ENCODE measurements at places on chromosomes 16 and 17. TPM values are rescaled to one million over a fixed set of nuclear protein-coding genes. Genes with fewer than 3 reads are reported as not detected.

DNA sequence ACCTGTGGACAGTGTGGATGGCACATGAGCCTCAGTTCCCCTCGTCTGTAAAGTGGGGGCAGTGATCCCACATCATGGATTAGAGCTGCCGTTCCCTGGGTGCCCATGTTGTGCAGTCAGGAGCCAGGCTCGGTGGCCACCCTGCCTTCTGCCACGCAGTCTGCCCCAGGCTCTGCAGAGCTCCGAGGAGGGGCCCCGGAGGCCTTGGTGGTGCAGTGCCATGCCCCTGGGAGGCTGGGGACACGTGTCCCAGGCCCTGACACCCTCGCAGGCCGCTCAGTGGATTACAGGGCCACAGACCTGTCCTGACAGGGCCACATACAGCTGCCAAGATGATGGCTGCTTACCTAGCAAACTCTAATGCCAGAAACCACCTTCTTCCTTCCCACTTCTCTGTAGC is 59.7 kb upstream of the ZNF469 start:
- no peaks in the 10 kb centered on the region for H3K27me3 ChIP-seq
- no peaks in the 10 kb centered on the region for H3K36me3 ChIP-seq
- DNase-seq: no peak
- H3K27ac ChIP-seq: no peak overlapping the region

RNF227 gene
- 0.64 TPM for total RNA-seq

WFDC1 gene
- total RNA-seq: 1.7 TPM

GRCh38 chr16:82945420-82946101 is 318.8 kb downstream of the CDH13 start:
- peaks cover 19% of the 10 kb centered on the region for H3K4me1 ChIP-seq
- H3K27me3 ChIP-seq: no peaks in the 10 kb centered on the region
- DNase-seq: no peak

OMG gene
- total RNA-seq: not detected

DNA sequence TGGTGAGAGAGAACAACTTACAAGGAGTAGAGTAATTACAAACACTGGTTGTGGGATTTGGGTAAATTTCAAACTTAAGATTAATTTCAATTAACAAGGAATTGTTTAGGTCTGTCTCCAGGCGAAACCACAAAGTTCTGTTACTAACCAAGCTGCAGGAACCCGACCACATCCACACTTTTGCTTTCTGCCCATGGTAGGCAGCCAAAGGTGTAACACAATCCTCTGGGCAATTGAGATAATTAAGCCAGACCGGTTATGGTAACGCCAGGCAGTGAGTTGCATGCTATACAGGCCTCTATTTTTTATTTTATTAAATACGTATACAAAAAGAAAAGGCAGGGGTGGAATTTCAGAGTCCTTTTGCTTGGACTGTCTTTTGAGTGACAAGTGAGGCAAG is 12.0 kb downstream of the KCNJ2 start:
- H3K36me3 ChIP-seq: peaks cover 6% of the 10 kb centered on the region
- DNase-seq: no peak
- H3K27me3 ChIP-seq: no peaks in the 10 kb centered on the region
- no peak overlapping the region for H3K4me3 ChIP-seq
- no peak overlapping the region for H3K27ac ChIP-seq

DNA sequence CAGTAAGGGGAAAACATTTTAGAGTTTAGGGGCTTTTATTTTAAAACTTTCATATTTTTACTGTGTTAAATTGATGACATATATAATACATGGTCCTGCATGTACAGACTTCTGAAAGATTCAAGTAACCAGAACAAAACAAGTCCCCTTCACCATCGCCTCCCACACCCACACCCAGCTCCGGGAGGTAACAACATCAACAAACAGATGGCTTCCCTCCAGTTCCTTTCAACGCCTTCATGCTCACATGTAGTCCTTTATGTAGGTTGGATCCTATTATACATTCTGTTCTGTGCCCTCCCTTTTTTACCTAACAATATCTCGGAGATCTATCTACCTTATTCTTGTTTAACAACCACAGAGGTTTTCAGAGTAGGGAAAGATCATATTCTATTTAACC is 30.5 kb downstream of the GINS3 start:
- no peak overlapping the region for H3K4me3 ChIP-seq
- no peaks in the 10 kb centered on the region for H3K27me3 ChIP-seq
- H3K27ac ChIP-seq: peak overlapping the region; percentile 81
- H3K36me3 ChIP-seq: no peaks in the 10 kb centered on the region

MT1G gene
- not detected for total RNA-seq

DNA sequence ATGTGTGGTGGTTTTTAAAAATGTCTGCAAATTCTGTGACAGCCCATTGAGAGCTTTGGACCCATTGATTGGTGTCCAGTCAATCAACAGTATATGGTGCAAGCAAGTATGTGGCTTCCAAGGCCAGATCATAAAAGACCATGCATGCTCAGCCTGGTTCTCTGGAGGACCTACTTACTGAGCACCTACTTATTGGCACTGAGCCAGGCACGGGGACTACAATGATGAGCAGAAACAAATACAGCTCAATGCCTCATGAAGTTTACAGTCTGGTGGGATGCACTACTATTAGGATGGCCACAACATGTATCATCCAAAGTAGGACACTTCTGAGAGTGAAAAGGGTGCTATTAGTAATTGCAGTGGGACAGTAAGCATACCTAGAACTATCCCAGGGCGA is 7.2 kb upstream of the EMP2 start:
- H3K27ac ChIP-seq: no peak overlapping the region
- no peaks in the 10 kb centered on the region for H3K27me3 ChIP-seq
- H3K4me1 ChIP-seq: peaks cover 5% of the 10 kb centered on the region
- no peak overlapping the region for H3K4me3 ChIP-seq
- no peaks in the 10 kb centered on the region for H3K36me3 ChIP-seq

GRCh38 chr17:50035945-50036344 is 20.0 kb upstream of the ITGA3 start:
- no peaks in the 10 kb centered on the region for H3K36me3 ChIP-seq
- no peaks in the 10 kb centered on the region for H3K4me1 ChIP-seq
- no peak overlapping the region for H3K4me3 ChIP-seq
- no peaks in the 10 kb centered on the region for H3K27me3 ChIP-seq

- H3K27me3 ChIP-seq: peaks cover 6% of the 10 kb centered on the region
- no peaks in the 10 kb centered on the region for H3K36me3 ChIP-seq
- H3K4me1 ChIP-seq: peaks cover 14% of the 10 kb centered on the region
- DNase-seq: no peak
- no peak overlapping the region for H3K4me3 ChIP-seq
These were observed 13.9 kb downstream of the SLC25A10 start for GRCh38 chr17:81726004-81726403.

DNA sequence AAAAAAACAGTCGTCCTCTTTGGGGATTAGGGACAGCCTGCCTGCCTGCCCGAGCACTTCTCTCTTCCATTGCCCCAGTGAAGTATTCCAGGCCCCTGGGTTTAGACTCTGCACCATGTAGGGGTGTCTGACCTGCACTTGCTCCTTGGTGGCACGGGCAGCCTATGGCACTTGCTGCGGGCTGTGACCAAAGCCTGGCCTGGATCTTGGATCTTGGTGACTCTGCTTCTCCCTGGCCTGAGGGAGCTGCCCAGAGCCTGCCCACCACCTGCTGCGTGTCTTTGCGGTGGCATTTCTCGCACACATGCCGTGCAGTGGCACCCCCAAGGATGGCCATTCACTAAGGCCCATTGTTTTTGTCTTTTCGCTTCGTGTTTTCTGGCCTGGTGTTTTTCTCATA is 6.1 kb upstream of the STH start:
- no peak overlapping the region for H3K4me3 ChIP-seq
- H3K27ac ChIP-seq: no peak overlapping the region
- H3K36me3 ChIP-seq: no peaks in the 10 kb centered on the region
- H3K27me3 ChIP-seq: no peaks in the 10 kb centered on the region
- H3K4me1 ChIP-seq: no peaks in the 10 kb centered on the region

DNA sequence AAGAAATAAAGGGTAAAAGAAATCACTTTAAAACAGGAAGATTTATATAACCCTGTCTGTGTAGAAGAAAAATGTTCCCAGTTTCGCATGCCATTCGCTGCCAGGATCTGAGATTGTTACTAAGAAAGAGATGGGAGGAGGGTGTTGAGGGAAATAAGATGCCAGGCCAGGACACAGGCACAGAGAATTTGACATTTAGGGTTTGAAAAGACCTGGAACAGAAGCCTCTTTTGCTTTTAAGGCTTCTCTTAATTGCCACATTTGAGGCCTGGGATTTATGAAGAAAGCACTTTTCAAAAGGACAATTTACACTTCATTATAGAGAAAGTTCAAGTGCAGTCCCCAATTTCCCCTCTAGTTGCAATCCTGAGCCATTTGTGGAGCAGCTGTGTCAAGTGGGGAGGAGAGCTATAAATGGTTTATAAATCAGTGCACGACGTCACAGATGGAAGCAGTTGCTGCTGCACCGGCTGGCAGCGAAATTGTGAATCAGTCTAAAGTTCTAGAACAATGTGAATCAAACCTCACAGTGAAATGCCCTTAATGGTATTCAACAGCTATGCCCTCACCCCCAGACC is 26.5 kb upstream of the C16orf87 start:
- no peaks in the 10 kb centered on the region for H3K36me3 ChIP-seq
- no peak overlapping the region for H3K4me3 ChIP-seq
- no peaks in the 10 kb centered on the region for H3K27me3 ChIP-seq
- DNase-seq: no peak

DNA sequence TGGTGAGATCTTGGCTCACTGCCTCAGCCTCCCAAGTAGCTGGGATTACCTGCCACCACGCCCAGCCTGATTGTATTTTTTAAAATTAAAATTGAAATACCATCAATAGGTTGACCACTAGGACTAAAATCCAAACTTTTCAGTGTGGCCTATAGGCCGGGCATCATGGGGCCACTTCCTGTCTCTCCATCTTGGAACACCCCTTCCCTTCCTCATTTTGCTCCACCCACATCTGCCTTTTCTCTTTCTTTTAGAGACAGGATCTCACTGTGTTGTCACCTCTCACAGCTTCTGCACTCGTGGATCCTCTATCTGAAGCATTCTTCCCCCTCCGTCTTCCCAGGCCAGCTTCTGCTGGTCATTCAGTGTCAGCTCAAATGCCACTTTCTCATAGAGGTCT is 57.0 kb downstream of the BMERB1 start:
- H3K4me3 ChIP-seq: no peak overlapping the region
- no peaks in the 10 kb centered on the region for H3K27me3 ChIP-seq
- no peaks in the 10 kb centered on the region for H3K36me3 ChIP-seq
- DNase-seq: no peak

DNA sequence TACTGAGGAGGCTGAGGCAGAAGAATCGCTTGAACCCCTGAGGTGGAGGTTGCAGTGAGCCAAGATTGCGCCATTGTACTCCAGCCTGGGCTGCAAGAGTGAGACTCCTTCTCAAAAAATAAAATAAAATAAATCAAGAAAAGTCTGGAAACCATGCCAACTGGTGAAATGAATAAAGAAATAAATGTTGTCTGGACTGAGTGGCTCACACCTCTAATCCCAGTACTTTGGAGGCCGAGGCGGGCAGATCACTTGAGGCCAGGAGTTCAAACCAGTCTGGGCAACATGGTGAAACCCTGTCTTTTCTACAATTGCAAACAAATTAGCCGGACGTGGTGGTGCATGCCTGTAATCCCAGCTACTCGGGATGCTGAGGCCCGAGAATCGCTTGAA is 744 bp upstream of the LRRC37A3 start:
- H3K36me3 ChIP-seq: no peaks in the 10 kb centered on the region
- peak overlapping the region; percentile 65 for H3K4me3 ChIP-seq
- H3K27me3 ChIP-seq: no peaks in the 10 kb centered on the region
- DNase-seq: peak; percentile 29

- DNase-seq: peak; percentile 49
- peak overlapping the region; percentile 44 for H3K27ac ChIP-seq
These were observed 23.4 kb upstream of the ZFHX3 start for GRCh38 chr16:73071131-73071940.

DNA sequence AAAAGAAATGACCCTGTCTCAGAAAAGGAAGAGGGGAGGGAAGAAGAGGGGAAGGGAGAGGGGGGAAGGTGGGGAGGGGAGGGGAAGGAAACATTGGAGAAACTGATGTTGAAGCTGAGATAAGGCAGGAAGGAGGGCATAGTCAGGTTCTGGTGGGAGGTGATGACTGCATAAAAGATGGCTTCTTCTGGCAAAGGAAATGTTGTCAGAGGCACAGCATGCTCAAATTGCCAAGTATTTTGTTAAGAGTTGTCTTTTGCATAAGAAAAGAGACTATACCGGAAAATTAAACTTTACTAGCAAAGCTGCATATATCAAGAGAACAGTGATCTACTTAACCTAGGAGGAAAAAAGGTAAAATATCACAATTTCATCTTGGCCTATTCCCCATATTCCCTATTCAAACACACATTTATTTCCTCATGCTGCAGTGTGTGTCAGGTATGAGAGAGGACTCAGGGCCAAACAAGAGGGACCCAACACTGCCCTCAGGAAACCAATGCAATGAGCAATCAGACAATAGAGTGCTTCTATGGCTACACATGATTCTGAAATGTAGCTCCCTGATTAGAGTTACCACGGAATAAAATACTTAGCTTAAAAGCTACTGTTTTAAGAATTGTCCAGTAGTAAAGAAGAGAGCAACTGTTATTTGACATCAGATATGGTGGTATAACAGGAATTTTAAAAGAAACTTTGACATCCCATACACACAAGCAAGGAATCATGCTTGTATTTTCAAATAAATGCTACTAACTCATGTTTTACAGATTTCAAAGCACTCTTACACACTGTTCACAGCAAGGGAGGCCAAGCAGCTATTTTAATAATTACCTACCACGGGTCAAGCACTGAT is 80.9 kb downstream of the PARN start:
- H3K36me3 ChIP-seq: peaks cover 68% of the 10 kb centered on the region
- H3K27ac ChIP-seq: peak overlapping the region; percentile 33
- no peak for DNase-seq
- H3K4me1 ChIP-seq: peaks cover 10% of the 10 kb centered on the region

- no peak overlapping the region for H3K27ac ChIP-seq
- H3K27me3 ChIP-seq: peaks cover 10% of the 10 kb centered on the region
- DNase-seq: no peak
- H3K4me3 ChIP-seq: no peak overlapping the region
These were observed 80.8 kb upstream of the DYNLRB2 start for GRCh38 chr16:80459966-80460365.

CHTF18 gene
- 2.8 TPM for total RNA-seq

DNA sequence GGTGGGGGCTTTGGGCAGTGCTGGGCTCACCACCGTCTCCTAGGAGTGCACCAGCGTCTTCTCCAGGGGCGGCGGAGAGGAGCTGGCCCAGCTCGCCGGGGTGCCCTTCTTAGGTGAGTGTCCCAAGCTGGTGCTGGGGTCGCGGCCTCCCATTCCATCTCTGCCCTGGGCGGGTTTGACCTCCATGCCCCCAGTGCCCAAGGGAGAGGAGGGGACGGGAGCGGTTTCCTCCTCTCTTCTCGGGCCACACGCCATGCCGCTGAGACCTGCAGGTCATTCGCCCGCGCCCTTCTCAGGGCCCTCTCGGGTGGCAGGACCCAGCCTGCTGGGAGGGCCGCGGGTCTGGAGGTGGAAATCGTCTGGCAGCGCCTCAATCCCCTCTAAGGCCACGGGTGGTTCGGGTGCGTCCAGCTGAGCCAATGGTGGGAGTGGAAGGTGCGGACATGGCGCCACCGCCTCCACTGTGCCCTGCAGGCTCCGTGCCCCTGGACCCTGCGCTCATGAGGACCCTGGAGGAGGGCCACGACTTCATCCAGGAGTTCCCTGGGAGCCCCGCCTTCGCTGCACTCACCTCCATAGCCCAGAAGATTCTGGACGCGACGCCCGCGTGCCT is 5.3 kb downstream of the IGFALS start:
- no peaks in the 10 kb centered on the region for H3K27me3 ChIP-seq
- no peaks in the 10 kb centered on the region for H3K36me3 ChIP-seq
- H3K4me3 ChIP-seq: no peak overlapping the region
